Putamen (tissue), 1 donor: ENCODE measurements at places on chromosomes 12 and 14.

DNA sequence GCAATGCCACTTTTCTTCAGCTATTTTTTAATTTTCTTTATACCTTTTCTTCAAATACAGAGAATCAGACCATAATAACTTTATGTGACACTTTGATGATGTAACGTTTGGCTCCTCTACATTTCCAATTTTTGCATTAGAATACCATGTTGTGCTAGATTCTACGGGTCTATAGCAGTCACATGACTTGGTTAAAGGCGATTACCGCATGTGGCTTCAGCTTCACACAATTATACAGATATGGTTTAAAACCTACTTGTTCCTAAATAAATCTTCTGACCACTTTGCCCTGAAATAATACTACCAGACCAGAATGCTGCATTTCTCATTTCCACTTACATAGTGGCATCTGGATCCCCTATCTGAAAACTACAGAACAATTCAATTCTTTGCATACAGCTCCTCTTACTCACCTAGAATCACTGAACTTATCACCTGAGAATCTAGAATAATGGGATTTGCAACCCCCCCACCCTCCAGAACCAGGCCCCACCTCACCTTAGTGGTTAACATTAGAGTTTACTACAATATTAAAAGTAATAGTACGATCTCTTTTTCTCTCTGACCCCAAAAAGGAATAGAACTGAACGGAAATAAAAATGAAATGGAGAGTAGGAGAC is 1.3 kb downstream of the MAX start:
- no peak for DNase-seq

- DNase-seq, result no peak
These were observed 9.0 kb downstream of the BMP4 start for GRCh38 chr14:53947452-53948204.

DNA sequence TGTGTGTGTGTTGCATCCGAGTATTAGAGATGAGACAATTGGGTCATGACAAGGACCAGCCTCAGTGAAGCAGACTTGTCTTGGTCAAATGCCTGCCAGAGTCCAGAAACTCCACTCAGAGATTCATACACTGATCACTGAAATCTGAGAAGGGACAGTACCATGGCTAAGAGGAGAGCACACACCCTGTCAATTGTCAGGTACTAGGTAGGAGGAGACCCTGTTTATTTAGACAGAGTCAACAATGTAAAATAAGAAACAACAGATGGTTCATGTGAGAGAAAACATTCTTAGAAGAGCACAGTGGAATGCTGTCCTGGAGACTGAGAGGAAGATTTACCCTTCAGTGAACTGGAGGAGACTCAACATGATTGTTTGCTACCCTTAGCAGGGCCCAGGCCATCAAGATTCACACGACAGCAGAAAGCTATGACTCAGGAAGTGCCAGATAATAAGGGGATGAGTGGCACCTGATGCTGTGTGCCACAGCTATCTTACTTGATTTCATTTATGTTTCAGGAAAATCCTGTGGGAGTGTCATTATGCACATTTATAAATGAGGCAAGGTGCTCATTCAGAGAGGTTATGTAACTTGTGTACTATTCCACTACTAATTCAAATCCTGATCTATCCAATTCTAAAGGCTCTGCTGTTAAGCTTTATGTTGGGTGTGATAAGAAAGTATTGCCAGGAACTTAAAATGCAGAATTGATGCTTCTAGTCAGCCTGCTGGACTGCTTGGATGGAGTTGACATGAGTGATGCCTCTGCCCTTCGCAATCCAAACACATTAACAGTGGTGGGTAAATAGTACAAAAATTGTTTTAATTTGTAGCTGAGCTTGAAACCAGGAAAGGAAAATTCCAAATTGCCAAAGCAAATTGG is 136.6 kb upstream of the NEDD1 start:
- peak; percentile 24 for DNase-seq

DNA sequence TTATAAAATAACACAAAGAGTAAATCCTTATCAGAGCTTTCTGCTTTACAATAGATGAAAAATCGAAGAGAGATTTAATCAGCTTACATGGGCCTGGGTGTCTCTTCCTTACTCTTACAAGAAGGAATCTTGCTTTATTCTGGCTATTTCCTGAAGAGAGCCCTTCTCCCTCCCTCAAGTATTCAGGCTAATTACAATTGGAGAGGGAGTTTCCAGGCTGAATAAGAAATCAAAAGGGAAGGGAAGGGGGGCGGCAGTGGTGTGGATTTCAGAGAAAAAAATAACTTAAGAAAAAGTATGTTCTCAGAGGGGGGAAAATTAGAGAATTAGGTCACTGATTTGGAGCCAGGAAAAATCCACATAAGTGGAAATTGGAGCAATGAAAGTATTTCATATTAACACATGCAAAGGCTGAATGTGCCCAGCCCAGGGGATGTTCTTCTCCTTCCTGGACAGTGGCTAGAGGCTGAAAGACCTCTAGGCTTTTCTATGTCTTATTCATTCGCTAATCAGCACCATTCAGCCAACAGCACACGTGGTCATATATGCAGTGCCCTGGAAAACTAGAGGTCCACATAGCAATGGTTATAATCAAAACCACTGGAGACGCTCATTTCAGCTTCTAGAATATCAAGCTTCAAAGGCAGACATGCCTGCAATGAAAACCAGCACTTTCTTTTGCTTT is 158.9 kb upstream of the BTG1 start:
- DNase-seq, result no peak

- no peak for DNase-seq
These were observed 693.8 kb downstream of the BCL11B start for GRCh38 chr14:98578204-98578603.
